ENCODE measurements at places on chromosomes 13 and 19.

GRCh38 chr19:40613690-40614621, 12.8 kb downstream of the LTBP4 start:
- peak; percentile 68 for DNase-seq

DNA sequence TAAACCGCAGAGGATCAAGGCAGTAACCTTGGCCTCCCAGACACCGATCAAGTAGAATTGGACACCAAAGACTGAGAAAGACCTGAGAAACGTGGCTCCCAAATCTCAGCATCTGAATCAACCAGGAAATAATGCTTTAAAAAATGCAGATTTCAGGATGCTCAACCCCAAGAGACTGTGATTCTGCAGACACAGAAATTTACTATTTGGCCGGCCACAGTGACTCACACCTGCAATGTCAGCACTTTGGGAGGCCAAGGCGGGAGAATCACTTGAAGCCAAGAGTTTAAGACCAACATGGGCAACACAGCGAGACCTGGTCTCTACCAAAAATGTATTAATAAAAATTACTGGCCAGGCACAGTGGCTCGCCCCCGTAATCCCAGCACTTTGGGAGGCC, 6.2 kb downstream of the ABCC4 start:
- no peak for DNase-seq

DNA sequence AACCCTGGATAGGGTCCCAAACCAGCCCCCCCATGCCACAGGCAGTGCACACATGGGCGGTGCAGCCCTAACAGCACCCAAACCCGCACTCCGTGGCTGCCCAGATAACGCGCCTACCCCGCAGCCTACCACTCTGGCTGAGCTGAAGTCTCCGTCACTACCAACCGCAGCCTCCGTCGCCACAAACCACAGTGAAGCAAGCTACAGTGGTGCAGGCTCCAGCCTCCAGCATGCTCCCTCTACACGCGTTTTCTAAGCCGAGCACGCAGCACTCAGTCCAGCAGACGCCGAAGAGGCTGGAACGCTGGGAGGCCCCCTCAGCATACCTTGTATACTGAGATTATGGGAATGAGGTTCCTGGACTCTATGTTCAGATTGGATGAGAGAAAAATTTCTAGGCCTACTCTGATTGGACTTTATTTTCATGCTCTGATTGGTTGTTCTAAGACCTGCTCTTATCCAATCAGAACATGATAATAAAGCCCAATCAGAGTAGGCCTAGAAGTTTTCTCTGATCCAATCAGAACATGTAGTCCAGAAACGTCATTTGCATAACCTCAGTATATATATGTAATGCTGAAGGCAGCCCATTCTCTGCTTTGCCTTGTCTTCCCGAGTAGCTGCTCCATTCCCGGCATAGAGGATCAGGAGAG, 56.7 kb upstream of the C1QTNF9B start:
- no peak for DNase-seq

DNA sequence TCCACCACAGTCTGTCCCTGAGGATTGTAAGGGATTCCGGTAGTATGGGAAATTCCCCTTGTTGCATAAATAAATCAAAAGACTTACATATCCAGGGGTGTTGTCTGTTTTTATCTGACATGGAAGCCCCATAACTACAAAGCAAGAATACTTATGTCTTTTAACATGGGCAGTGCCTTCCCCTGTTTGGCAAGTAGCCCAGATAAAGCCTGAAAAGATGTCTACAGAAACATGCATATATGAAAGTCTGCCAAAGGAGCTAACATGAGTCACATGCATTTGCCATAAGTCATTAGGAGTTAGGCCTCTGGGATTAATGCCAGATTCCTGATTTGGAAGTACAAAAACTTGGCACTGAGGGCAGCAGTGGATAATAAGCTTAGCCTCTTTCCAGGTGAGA, 62.1 kb downstream of the ZNF737 start:
- peak; percentile 31 for DNase-seq

DNA sequence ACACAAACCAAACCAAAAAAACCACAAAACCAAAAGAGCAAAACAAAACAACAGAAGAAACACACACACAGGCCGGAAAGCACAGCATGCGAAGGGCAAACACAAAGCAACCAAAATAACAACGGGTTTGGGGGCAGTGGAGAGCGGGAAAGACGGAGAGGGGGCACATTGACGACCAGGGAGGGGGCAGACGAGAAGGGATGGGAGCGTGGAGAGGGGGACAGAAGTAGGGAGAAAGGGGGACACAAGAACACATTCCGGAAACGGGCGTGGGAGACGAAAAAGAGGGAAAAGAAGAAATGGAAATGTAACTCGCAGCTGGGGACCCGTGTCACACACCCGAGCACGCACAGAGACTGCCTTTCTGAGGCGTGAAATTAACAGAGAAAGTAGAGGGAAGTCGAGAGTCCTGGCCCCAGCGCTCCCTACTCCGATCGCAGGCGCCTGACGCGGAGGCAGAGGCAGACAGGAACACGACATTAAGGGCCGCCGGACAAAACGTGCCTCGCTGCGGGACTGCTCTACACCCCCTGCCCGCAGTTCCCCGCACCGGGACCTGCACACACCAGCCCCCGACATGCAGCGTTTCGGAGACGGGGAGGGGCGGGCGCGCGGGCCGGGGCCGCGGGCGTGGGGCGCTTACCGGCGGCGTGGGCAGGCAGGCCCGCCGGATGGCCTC, 652 bp downstream of the POU4F1 start:
- no peak for DNase-seq

- peak; percentile 30 for DNase-seq
These were observed 175.9 kb upstream of the TRPC4 start for GRCh38 chr13:38045278-38046048.

DNA sequence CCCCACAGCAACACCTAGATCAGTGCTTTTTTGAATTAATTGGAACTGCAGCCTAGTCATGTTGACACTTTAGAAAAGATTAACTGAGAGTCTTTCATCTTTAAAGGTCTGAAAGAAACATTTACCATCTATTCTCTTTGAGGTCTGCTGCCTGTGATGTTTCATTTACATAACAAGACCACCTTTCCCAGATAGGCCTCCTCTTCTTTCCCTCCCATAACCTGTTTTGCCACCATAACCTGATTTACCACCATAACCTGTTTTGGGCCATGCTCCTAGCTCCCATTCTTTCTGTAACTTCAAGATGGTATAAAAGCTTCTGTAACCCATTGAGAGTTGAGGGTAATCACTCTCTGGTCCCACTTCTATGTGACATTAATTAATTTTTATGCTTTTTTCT, 320.8 kb downstream of the PCDH20 start:
- DNase-seq, result no peak

DNA sequence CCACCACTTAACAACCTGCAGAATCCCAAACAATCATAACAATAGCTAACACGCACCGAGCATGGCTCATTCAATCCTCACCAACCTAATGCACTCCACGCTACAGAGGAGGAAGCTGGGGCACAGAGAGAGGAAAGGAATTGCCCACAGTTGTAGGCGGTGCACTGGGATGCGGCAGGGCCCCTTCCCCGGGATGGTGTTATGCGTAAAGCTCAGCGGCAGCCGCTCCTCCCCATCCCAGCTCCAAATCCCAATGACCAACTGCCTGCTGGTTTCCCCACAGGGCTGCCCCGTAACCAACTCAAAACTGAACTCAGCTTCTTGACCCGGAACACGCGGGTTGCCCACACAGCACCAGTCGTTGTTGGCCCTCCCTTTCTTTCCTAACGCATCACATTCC, 42.2 kb downstream of the SERP2 start:
- DNase-seq, result no peak

DNA sequence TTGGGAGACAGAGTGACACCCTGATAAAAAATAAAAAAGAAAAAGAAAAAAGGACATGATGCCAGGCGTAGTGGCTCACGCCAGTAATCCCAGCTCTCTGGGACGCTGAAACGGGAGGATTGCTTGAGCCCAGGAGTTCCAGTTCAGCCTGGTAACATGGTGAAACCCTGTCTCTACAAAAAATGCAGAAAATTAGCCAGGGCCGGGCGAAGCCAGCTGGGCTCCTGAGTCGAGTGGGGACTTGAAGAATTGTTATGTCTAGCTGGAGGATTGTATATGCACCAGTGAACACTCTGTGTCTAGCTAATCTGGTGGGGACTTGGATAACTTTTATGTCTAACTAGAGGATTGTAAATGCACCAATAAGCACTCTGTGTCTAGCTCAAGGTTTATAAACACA, 32.3 kb downstream of the TMPRSS9 start:
- DNase-seq, result no peak

DNA sequence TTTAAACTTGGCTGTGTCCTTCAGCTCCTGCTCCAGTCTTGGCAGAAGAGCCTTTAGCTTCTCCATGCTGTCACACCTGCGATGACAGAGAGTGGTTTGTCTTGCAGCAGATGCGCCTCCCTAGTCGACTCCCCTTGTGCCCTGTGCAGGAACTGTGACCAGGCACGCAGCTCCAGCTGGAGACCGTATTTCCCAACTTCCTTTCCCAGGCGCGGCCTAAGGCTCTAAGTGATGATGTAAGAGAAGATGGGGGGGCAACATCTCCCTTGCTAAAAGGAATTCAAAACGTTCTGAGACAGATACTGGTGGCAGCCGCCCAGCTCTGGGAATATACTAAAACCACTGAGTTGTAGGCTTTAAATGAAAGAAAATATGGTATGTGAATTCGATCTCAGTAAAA, 16.3 kb downstream of the DCUN1D2 start:
- no peak for DNase-seq

All from HFFc6 (cell line).